ENCODE measurements at places on chromosomes 3 and 15. TPM values are rescaled to one million over a fixed set of nuclear protein-coding genes. Genes with fewer than 3 reads are reported as not detected.

Gene SMAD6
- total RNA-seq = 20.3 TPM

Gene HRH1
- 1.4 TPM for total RNA-seq

Gene SCAP
- 43.1 TPM for total RNA-seq

Gene RAD51
- 0.88 TPM for total RNA-seq

Gene IL17RD
- 9.6 TPM for total RNA-seq

Gene TMEM212
- total RNA-seq = not detected

Gene SLC26A6
- 12.9 TPM for total RNA-seq

Gene FAM107A
- 115 TPM for total RNA-seq

Gene KNG1
- total RNA-seq = 0.14 TPM

Gene RPS17
- 800 TPM for total RNA-seq

Gene P3H2
- 0.82 TPM for total RNA-seq

Gene ADAMTS17
- total RNA-seq = 0.99 TPM

Gene PARL
- 52.8 TPM for total RNA-seq

- DNase-seq = no peak
- H3K27me3 ChIP-seq = no peaks in the 10 kb centered on the region
- H3K4me1 ChIP-seq = peaks cover 55% of the 10 kb centered on the region
- H3K4me3 ChIP-seq = no peak overlapping the region
These were observed 192.1 kb downstream of the RORA start for GRCh38 chr15:61037031-61037430.

DNA sequence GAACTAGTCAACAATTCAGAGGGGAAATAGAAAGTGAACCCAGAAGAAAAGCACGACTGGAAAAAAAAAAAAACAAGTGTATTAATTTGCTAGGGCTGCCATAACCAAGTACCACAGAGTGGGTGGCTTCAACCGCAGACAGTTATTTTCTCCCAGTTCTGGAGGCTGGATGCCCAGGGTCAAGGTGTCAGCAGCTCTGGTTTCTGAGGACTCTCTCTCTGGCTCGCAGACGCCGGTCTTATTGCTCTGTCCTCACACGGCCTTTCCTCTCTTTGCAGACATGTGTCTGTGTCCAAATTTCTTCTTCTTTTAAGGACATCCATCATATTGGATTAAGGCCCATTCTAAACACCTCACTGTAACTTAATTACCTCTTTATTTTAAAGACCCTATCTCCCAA is 291.8 kb downstream of the XXYLT1 start:
- DNase-seq = no peak
- H3K4me3 ChIP-seq = no peak overlapping the region
- no peaks in the 10 kb centered on the region for H3K36me3 ChIP-seq
- no peaks in the 10 kb centered on the region for H3K27me3 ChIP-seq

DNA sequence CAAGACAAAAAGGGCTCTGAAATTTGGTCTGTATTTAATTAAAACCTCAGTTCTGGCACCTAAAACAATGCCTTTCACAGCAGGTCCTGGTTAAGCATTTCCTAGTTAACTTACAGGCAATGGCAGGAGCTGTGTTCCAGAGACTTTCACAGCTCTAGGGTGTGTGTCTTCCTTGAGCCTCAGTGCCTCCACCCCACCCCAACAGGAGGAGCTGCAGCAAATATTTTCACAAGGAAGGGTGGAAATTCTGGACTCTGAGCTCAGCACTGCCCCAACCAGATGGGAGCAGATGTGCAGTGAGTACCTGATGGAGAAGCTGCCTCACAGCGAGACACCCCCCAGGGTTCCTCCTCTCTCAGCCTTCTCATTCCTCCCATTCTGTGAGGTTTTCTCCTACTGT is 106.3 kb upstream of the SPATA12 start:
- H3K27me3 ChIP-seq = no peaks in the 10 kb centered on the region
- no peaks in the 10 kb centered on the region for H3K4me1 ChIP-seq
- H3K36me3 ChIP-seq = no peaks in the 10 kb centered on the region
- H3K27ac ChIP-seq = no peak overlapping the region
- no peak overlapping the region for H3K4me3 ChIP-seq
- no peak for DNase-seq

DNA sequence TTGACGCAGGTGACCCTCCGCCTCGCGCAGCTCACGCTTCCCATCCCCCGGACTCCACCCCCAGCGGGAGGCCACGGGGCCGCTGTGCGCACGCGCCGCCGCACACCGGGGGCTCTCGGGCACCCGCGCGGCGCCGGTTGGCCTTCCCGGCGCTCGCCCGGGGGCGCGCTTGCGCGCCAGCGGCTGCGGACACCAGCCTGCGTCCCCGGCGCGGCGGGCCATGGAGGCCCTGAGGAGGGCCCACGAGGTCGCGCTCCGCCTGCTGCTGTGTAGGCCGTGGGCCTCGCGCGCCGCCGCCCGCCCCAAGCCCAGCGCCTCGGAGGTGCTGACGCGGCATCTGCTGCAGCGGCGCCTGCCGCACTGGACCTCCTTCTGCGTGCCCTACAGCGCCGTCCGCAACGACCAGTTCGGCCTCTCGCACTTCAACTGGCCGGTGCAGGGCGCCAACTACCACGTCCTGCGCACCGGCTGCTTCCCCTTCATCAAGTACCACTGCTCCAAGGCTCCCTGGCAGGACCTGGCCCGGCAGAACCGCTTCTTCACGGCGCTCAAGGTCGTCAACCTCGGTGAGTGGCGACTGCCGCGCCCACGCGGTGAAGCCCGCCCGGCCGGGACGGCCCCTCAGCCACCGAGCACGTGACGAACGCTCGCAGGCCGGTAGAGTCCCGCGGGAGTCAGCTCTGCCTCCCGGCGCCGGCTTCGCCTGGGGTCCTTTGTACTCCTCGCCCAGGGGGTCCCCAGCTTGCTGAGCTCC is at the start of gene C15orf61:
C15orf61 (plus strand) TSS at position 103 of the 754 bp plus-strand sequence; CDS start at position 221, 118 bp downstream.
- peak within 1 kb of the TSS; percentile 99 for H3K27ac ChIP-seq
- H3K36me3 ChIP-seq = no peaks in the 10 kb centered on the region
- peak within 1 kb of the TSS; percentile 87 for H3K4me3 ChIP-seq
- H3K27me3 ChIP-seq = no peaks in the 10 kb centered on the region

DNA sequence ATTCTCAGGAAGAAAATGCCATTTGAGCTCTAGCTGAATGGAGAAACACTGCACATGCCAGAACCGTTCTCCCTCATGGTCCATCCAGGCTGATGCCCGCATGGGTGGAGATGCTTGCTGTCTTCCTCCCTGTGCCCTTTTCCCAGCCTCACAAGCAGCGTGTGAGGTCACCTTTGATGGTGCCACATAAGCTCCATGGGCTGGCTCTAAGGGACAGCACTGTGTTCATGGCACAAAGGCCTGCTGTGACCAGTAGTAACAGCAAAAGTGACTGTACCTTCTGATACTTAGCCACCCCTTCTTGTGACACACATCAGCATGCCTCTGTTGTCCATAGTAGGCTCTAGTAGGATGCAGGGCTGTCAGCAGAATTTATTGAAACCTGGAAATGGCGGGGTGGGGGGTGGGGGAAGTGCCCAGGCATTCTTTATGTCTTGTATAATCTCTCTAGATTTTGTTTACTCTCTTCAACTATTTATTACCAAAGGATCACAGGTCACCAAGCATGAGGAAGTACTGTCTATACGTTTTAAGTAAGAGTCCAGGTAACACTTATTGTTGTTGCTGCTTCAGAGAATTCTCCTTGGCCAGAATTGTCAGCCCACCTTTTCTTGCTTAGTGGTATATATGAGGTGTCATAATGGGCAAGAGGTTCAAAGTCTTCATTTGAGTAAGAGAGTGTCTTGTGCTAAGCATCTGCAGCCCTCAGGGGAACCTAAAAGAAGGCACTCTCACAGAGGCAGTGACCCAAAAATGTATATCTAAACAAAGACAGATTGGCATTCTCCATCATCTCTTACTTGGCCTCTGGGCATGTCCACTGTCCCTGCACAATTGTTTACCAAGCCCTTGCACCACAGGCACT is 56.5 kb downstream of the RAB7A start:
- H3K27me3 ChIP-seq = no peaks in the 10 kb centered on the region
- no peak overlapping the region for H3K4me3 ChIP-seq
- no peak for DNase-seq

- H3K27ac ChIP-seq = no peak overlapping the region
- no peak for DNase-seq
- no peaks in the 10 kb centered on the region for H3K4me1 ChIP-seq
- H3K27me3 ChIP-seq = no peaks in the 10 kb centered on the region
These were observed 476.1 kb downstream of the SHQ1 start for GRCh38 chr3:72372161-72372560.

GRCh38 chr3:39122813-39123212 is 15.3 kb downstream of the TTC21A start:
- H3K4me3 ChIP-seq = no peak overlapping the region
- no peak overlapping the region for H3K27ac ChIP-seq
- DNase-seq = no peak
- H3K27me3 ChIP-seq = no peaks in the 10 kb centered on the region
- peaks cover 15% of the 10 kb centered on the region for H3K4me1 ChIP-seq
- H3K36me3 ChIP-seq = peaks cover 6% of the 10 kb centered on the region

DNA sequence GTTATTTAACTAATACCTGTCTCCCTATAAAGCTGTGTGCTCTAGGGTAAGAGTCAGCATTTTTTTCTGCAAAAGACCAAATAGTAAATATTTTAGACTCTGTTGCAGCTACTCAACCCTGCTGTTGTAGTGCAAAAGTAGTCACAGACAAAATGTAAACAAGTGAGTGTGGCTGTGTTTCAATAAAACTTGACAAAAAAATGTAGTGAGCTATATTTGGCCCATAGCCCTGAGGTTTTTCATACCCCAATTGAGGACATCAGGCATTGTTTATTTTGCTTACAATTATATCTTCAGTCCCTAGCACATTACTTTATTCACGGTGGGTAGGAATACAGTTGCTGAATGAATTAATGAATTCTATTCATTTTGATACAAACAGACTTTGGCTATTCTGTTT is 58.7 kb upstream of the TBC1D5 start:
- H3K27me3 ChIP-seq = no peaks in the 10 kb centered on the region
- no peaks in the 10 kb centered on the region for H3K36me3 ChIP-seq
- H3K4me3 ChIP-seq = no peak overlapping the region

- H3K4me1 ChIP-seq = peaks cover 31% of the 10 kb centered on the region
- H3K36me3 ChIP-seq = peaks cover 61% of the 10 kb centered on the region
- no peak for DNase-seq
- no peak overlapping the region for H3K27ac ChIP-seq
These were observed 55.0 kb downstream of the GOLIM4 start for GRCh38 chr3:168040607-168041208.

DNA sequence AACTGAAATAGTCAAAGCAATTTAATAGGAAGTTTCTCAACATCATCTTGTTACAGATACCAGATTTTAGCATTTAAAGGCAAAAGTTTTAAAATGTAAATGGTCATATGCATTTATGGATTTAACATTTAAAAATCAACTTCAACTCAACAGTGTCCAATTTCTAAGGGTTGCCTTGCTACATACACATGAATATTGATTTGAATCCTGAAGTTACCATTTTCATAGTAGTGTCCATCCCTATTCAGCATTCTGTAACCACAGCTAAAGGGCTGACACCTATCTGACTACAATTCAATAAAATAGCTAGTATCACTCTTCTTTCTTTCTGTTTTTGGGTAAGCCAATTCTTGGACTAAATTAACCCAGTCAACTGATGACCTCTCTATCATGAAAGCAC is 164.0 kb upstream of the CFAP20DC start:
- no peak overlapping the region for H3K4me3 ChIP-seq
- no peak overlapping the region for H3K27ac ChIP-seq
- H3K36me3 ChIP-seq = no peaks in the 10 kb centered on the region
- H3K27me3 ChIP-seq = peaks cover under 1% of the 10 kb centered on the region

- no peaks in the 10 kb centered on the region for H3K36me3 ChIP-seq
- H3K27me3 ChIP-seq = no peaks in the 10 kb centered on the region
- H3K4me1 ChIP-seq = peaks cover 19% of the 10 kb centered on the region
- no peak for DNase-seq
- no peak overlapping the region for H3K27ac ChIP-seq
- H3K4me3 ChIP-seq = no peak overlapping the region
These were observed 23.9 kb upstream of the TPM1 start for GRCh38 chr15:63018639-63019038.

GRCh38 chr3:71109977-71110285 is 473.6 kb downstream of the FOXP1 start:
- H3K36me3 ChIP-seq = peaks cover 15% of the 10 kb centered on the region
- H3K4me3 ChIP-seq = no peak overlapping the region
- no peak for DNase-seq
- H3K27me3 ChIP-seq = no peaks in the 10 kb centered on the region

DNA sequence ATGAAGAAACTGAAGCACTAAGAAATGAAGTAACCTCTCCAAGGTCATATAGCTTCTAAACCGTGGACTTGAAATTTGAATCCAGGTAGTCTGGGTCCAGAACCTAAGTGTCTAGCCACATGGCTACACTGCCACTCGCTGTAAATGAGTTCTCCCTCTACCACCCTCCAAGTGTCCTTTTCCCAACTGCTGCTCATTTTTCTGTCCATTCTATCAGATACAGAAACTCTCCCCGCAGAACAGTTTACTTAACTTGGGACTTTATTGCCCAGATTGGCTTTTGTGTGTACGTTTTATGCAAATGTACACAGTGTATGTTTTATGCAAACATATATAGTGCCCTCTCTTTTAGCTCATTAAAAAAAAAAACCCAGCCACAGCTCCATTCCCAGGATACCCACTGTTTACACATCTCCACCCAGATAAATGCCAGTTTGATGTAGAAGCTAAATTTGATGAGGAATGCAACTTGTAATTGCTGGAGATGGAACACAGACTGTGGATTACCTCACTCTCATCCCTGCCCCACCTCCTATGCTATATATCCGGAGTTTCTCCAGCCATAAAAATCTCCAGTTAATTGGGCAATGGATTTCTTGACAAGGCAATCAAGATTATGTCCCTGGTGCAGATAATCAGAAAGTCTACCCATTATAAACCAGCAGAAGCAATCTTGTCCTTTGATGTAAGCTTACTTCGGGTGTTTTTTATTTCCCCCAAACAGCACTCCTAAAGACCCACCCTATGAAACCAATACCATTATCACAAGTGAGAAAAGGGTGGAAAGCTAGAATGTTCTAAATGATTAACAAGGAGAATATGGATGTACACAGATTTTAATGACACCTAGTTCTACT is 42.0 kb downstream of the THBS1 start:
- DNase-seq = no peak
- H3K27me3 ChIP-seq = no peaks in the 10 kb centered on the region
- H3K36me3 ChIP-seq = no peaks in the 10 kb centered on the region
- H3K4me3 ChIP-seq = no peak overlapping the region

DNA sequence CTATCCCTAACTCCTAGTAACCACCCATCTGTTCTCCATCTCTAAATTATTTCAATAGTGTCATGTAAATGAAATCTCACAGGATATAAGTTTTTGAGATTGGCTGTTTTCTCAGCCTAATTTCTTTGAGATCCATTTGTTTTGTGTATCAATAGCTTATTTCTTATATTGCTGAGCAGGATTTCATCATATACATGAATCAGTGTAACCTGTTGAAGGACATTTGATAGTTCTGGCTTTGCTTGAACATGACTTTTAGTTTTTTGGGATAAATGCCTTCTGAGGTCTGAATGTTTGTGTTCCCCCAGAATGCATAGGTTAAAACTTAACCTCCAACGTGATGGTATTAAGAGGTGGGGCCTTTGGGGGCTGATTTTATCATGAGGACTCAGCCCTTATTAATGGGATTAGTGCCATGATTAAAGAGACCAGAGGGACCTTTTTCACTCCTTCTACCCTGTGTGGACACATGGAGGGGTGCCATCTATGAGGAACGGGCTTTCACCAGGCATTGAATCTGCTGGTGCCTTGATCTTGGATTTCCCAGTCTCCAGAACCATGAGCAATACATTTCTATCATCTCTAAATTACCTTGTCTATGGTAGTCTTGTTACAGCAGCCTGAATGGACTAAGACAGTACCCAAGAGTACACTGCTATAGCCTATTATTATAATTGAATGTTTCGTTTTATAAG is 118.3 kb downstream of the FNDC3B start:
- H3K36me3 ChIP-seq = no peaks in the 10 kb centered on the region
- H3K27me3 ChIP-seq = no peaks in the 10 kb centered on the region
- H3K27ac ChIP-seq = no peak overlapping the region
- peaks cover 79% of the 10 kb centered on the region for H3K4me1 ChIP-seq

GRCh38 chr3:155369735-155370134 is 76.3 kb upstream of the STRIT1 start:
- H3K36me3 ChIP-seq = no peaks in the 10 kb centered on the region
- H3K27me3 ChIP-seq = no peaks in the 10 kb centered on the region
- peaks cover 59% of the 10 kb centered on the region for H3K4me1 ChIP-seq
- H3K4me3 ChIP-seq = no peak overlapping the region

Data from left ventricle myocardium inferior (tissue), 1 donor.